ENCODE measurements at places on chromosomes 3 and 15.

- no peak for DNase-seq
Measured at GRCh38 chr15:95624616-95625361, 705.7 kb upstream of the NR2F2 start.

DNA sequence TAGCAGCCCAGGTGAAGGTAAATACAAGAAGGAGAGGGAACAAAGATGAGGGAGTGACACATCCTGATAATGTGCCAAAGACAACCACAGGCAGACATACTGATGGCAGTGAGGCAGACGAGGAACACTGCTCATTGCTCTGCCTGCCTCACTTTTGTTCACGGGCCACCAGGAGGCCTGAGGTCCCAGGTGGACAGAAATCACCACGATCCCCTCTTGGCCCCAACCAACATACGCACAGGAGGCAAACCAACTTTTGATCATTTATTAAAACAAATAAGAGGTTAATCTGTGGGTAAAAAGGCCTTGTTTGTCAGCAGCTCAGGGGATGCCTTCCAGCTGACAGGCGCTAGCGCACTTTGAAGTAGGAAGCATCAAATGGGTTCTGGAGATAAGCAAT lies 4.2 kb downstream of the ALG1L2 start:
- no peak for DNase-seq

GRCh38 chr3:98166396-98166795 lies at the start of gene OR5H15:
OR5H15 (plus strand) TSS chr3:98166696; CDS start chr3:98168700, 2,004 bp downstream.
- no peak for DNase-seq

GRCh38 chr3:186754006-186754405 lies 29.4 kb upstream of the EIF4A2 start:
- no peak for DNase-seq

- no peak for DNase-seq
Measured at GRCh38 chr3:117486719-117487716, 777.4 kb downstream of the TUSC7 start.

DNA sequence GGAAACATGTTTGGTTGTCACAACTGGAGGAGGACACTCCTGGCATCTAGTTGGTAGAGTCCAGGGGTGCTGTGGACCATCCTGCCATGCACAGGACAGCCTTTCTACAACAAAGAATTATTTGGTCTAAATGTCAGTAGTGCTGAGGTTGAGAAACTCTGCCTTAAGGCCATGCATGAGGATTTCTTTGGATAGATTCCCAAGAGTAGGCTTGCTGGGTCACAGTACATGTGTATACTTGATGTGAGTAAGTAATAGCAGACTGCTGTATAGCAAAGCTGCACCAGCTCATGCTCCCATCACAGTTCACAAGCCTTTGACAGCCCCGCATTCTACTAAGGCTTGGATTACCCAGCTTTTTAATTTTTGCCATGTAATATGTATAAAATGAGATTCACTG lies 151.3 kb downstream of the MFSD1 start:
- no peak for DNase-seq

GRCh38 chr15:68700455-68701123 lies 120.1 kb downstream of the ANP32A start:
- DNase-seq, result no peak

GRCh38 chr3:22117751-22118346 lies 366.8 kb upstream of the ZNF385D start:
- DNase-seq, result no peak

- DNase-seq, result no peak
Measured at GRCh38 chr3:1513662-1514061, 420.8 kb downstream of the CNTN6 start.

GRCh38 chr3:122502941-122503340 lies 11.8 kb downstream of the KPNA1 start:
- no peak for DNase-seq

DNA sequence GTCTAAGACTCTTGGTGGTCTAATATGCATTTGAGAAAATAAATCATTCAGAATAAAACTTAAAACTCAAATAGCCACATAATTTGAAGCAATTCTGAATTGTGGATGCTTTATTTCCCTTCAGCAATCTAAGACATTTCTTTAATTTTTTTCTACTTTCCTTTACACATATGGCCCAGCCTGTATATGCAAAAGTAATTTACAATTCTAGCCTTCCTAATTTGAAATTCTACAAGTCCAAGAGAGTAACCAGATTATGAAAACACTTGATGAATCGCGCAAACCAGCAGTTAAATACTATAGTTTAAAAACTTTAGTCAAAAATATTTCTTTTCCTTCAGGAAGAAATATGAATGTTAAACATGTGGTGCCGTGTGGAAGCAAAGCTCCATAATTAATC lies 1014.2 kb downstream of the TUSC7 start:
- no peak for DNase-seq

DNA sequence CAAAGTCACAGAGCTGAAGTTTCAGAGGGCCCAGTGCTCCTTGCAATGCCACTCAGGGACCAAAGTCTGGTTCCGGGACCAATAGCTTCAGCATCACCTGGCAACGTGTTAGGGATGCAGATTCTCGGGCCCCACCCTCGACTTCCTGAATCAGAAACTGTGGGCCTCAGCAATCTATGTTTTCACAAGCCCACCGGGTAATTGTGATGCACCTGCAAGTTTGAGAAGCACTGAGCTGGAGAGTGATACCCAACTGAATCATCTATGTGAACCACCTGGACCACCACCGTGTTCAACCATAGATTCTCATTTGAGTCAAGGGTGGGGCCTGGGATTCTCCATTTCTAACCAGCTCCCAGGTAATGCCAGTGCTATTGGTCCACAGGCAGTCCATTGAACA lies 55.7 kb downstream of the CORO2B start:
- DNase-seq, result no peak

DNA sequence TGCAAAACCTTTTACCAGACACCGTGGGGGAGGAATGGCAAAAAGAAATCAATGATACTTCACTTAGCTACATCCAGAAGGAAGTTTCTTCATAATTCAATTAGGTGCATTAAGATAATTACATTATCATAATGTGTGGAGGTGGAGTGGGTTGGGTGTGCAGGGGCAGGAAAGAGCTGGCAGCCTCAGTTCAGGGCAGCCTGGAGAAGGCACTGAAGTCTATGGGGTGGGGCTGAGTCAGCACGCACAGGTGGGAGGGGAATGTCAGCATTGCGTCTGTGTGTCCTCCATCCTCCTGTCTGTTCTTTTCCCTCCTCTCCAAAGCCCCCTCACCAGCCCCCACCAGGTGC lies 278.8 kb downstream of the GABRG3 start:
- no peak for DNase-seq

DNA sequence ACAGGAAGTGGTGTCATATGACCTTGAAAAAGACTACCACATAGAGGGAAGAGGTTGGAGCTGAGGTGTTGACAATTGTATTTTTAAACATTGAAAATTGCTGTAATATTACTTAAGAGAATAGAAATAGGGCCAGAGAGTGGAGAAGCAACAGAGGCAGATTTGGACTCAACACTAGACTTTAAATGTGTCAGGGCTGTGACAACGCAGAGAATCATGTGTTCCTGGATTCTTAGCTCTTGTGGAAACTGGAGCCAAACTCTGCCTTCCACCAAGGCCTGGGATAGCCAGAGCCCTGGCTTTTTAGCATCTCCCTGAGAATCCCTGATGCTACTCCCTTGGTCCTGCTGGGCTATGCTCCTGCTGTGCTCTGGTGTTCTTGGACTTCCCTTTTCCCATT lies 277.5 kb downstream of the KCNH8 start:
- DNase-seq, result no peak

All from stimulated activated CD8-positive, alpha-beta memory T cell treated with anti-CD3 and anti-CD28 coated beads, Interleukin-4, amount 100 ng/mL, for 4 hours (primary cell).